ENCODE measurements at places on chromosomes 7 and 10. TPM values are rescaled to one million over a fixed set of nuclear protein-coding genes. Genes with fewer than 3 reads are reported as not detected.

GFRA1 gene
- 3.7 TPM for total RNA-seq

NEUROD6 gene
- total RNA-seq = not detected

LRRC18 gene
- not detected for total RNA-seq

SPOCK2 gene
- total RNA-seq = 1.2 TPM

SRRM3 gene
- 0.93 TPM for total RNA-seq

OGDHL gene
- not detected for total RNA-seq

CD36 gene
- total RNA-seq = 9.4 TPM

RSPH10B2 gene
- 0.05 TPM for total RNA-seq

PRR15 gene
- total RNA-seq = 0.30 TPM

DEPP1 gene
- 40.5 TPM for total RNA-seq

All from mammary microvascular endothelial cell (primary cell).